ENCODE measurements at places on chromosomes 5 and 9.

DNA sequence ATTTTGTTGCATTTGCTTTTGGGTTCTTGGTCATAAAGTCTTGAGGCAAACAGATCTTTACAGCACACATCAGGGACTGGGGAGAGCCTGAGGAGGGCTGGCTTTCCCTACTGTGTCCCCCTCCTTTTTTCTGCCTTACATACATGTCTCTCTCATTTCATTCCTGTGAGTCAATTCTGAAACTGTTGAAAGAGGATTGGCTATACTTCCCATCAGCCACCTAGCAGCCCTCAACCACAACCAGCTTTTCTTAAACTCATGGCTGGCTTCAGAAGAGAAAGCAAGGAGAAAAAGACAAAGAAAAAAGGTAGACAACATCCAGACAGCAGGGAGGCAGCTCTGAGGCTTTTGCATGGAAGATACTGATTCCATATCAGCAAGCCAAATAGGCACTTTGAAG, 374.8 kb upstream of the KIF2A start:
- DNase-seq = no peak

DNA sequence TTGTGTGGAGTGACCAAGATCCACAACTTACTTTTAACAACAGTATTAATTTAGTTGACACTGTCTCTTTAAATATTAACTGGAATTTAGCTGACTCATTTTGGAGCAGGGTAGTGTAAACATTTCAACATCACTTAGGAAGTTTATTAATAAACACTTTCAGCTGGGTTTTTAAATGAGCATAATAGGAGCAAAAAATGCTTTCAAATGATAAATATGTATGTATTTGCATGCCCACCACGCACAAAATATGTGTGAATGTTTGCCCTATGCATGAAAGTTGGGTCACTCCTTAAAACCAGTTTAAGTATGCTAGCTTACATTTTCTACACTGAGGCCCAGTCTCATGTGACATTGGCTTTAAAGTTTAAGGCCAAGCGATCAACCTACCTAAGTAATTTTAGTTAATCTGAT, 2.9 kb downstream of the ZFAND5 start:
- DNase-seq = no peak

- peak; percentile 10 for DNase-seq
Measured at GRCh38 chr9:86202338-86202882, 57.0 kb downstream of the C9orf153 start.

DNA sequence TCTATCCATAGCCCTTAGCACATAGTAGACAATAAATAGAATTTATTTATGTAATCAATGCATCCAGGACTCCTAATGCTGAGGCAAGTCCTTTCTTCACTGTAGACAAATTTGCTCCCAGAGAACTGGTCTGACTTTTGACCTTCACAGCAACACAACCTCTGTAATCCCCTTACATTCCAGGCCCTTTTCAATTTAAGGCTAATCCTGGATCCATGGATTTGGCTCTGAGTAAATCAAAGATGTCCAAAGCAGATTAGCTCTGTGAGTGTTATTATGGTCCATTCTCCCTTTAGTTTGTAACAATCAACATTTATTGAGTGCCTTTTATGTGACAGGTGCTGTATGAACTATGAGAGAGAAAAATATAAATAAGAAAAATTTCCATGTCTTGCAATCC, 27.4 kb upstream of the TMC1 start:
- no peak for DNase-seq

DNA sequence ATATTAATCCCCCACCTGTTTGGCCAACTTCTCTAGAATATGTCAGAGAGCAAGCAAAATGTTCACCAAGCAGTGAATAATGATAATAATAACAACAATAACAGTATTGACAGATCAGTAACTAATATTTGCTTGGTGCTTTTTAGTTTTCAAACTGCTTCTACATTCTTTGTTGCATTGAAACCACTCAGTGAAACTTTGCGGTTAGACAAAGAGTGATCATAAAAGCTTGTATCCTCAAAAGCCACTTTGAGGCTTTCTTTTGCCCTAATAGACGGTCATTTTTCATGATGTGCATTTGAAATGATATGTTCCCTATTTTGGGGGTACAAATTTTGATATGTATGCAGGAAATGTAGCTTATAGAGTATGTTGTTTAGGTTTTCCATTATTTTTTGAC, 43.6 kb upstream of the PTGS1 start:
- no peak for DNase-seq

DNA sequence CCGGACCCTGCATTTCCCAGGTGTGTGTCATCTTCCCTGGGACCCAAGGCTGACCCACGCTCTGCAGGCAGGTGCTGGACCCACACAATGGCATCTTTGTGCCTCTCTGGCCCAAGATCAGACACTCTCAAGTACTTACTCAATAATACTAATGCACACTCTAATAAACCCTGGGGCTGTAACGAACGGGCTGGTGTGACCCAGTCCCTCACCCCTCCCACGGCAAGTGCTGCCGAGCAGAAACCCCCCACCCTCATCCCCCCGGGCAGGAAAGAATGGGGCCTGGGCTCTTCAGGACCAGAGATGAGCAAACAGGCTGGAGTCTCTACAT, 1.1 kb upstream of the OBP2B start:
- DNase-seq = no peak

Data from NCI-H1694 (cell line).